Vein endothelial cell (primary cell): ENCODE measurements at places on chromosomes 13 and 19. TPM values are rescaled to one million over a fixed set of nuclear protein-coding genes. Genes with fewer than 3 reads are reported as not detected.

The RANBP3 gene
- 59.7 and 59.8 TPM in 2 replicates for total RNA-seq

The ZNF628 gene
- total RNA-seq, result 2.5 and 9.8 TPM in 2 replicates

The PSPN gene
- total RNA-seq, result 0.98 and 1.2 TPM in 2 replicates

The VWA8 gene
- total RNA-seq, result 10.8 and 16.5 TPM in 2 replicates

The NKPD1 gene
- 0.65 TPM in 1 of 2 replicates, not detected in the other for total RNA-seq

The ZNF470 gene
- 2.9 and 4.3 TPM in 2 replicates for total RNA-seq

The CEACAM16 gene
- under 0.01 TPM in 1 of 2 replicates, not detected in the other for total RNA-seq

The REEP6 gene
- total RNA-seq, result 0.86 and 0.98 TPM in 2 replicates
